Ascending aorta (tissue), 2 donors: ENCODE measurements at places on chromosomes 6 and 20. TPM values are rescaled to one million over a fixed set of nuclear protein-coding genes. Genes with fewer than 3 reads are reported as not detected.
A peak's percentile ranks its signal among the peaks of the same experiment; 100 is the strongest.

Gene OTOR
- not detected for total RNA-seq

Gene OVOL2
- not detected for total RNA-seq

Gene RAET1L
- not detected for total RNA-seq

Gene KIFC1
- not detected for total RNA-seq

Gene LST1
- 21.4 TPM for total RNA-seq

Gene TGM2
- 529 TPM for total RNA-seq

Gene RPP40
- not detected for total RNA-seq

DNA sequence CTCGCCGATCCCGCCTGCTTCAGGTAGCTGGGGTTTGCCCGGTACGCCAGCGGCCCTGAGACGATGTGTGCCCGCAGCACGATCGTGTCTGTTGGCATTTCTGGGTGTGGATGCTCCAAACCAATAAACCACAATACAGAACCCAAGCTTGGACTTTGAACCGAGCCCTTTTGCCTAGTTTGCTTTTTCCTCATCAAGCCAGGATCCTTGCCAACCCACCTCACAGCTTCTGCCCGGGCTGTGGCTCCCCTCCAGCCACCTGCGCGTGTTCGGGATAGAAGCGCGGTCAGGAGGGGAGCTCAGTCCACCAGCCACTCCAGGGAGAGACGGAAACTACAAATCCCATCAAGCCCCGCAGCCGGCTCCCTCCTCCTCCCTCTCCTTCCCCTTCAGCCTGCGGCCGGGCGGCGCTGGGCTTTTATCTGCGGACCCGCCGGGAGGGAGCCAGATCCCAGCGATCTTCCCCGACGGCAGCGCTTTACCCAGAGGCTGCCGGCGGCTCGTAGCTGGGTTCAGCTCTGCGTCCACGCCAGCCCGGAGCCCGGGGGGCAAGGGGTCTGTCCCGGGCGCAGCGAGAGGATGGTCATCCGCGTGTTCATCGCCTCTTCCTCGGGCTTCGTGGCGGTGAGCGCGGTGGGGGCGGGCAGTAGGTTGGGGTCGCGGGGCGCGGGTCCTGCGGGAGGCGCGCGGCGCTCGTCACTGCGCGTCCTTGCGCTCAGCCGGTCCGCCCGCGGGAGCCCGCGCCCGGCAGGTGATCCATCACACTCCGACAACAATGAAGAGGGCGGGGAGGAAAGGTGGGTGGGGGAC lies at the start of gene SH3BGRL2:
Gene SH3BGRL2, plus strand, starts transcription at position 447 of the 810 bp plus-strand sequence. Its CDS starts 133 bp downstream, at position 580.
- peak; percentile 77 for DNase-seq

DNA sequence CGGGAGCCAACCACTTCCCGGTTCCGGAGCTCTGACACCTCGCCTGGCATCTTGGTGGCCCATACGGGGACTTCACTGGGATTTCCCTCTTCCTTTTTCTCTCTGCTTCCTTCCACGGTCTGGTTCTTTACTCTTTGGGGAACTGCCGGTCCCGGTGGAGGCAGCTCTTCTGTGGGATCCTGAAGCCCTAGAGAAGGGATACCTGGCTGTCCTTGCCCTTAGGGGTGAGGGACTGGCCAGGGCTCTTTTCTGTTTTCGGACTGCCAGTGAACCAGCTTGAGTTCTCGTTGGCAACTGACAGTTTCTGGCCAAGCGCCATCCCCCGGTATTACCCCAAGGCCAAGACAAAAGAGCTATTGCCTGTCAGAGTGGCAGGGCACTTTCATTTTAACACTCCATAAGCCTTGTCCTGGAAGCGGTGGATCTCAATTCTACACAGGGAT lies 880 bp upstream of the CPXM1 start:
- no peak for DNase-seq

DNA sequence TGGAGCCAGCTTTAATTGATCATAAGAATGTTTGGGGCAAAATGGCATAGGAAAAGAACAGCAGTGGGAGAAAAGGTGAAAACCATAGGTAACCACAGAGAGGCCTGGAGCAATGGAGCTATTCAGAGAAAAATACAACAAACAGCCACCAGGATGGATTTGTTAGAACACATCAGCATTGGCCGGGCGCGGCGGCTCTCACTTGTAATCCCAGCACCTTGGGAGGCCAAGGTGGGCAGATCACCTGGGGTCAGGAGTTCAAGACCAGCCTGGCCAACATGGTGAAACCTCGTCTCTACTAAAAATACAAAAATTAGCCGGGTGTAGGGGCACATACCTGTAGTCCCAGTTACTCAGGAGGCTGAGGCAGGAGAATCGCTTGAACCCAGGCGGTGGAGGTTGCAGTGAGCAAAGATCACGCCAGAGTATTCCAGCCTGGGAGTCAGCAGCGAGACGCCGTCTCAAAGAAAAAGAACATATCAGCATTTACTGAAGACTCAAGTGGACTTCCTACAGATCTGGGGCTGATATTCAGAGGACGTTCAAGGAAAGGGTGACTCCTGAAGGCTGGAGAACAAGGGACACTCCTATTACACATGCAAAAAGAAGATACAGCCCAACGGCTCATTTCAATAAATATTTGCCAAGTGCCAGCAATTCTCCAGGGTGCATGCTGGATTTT lies 20.2 kb downstream of the SNHG17 start:
- no peak for DNase-seq

DNA sequence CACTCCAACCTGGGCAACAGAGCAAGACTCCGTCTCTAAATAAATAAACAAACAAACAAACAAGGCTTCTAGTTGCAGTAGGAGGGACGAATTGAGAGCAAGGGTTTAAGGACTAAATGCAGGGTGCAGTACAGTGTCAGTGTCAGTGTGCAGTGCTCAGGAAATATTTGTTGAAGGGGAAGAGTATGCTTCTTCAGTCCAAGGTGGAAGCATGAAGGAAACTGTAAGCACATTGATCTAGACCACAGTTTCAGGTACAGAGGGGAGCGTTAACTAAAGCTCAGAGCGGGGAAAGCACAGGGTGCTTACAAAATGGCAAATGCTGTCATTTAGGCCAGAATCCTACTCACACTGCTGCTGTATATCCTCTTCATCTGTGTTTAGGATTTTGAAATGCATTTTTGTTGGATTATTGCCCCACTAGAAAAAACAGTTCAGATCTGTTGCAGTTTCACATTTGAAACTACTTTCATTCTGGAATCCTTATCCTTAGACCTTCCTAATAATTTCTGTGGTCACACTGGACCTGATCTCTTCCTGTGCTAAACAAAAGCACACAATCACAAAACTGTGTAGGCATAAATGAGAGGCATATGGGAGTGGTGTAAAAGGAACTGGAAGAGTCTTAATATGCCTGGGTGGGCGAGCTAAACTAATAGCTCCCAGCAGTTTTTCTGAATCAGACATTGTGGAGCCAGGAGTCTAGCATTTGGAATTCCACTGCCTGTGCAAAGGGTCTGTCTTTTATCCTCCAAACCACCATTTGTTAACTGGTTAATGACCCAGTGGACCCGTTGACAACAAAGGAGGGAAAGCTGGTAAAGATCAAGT lies 41.4 kb downstream of the CBFA2T2 start:
- no peak for DNase-seq

DNA sequence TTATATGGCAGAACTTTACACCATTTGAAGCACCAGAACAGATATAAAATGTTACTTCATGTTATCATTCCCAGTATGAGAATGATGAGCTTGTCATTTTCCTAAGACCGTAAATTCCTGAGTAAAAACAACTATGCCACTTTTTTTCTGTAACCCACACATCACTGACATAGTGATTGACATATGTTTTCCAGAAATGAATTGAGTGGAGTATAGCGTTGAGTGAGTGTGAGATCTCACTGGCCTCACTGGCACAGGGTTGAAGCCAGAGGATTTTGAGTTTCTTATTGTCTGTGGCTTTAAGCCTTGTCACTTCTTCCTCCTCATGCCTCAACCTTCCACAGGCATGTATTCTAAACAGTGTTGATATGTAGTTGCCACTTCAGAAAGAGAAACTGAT lies 62.3 kb downstream of the PDE7B start:
- no peak for DNase-seq

GRCh38 chr6:148959008-148959407 lies 212.2 kb downstream of the UST start:
- no peak for DNase-seq

- DNase-seq, result no peak
These were observed 73.9 kb downstream of the DHX35 start for GRCh38 chr20:39036011-39036410.

DNA sequence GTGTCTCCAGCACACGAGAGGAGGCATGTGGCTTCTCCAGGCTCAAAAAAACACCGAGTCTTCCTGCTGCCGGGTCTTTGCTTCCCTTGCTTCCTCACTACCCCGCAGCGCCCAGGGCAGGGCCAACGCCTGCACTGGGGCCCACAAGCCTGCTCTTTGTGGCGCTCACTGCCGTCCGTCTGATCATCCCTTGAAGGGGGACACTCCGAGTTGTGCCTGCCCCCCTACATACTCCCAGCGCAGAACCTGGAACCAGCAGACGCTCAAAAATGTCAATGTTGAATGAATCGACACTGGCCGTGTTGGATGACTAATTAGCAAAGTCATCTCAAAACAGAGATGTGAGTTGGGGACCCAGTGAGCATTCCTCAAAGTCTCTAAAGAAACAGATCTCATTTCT lies 8.1 kb upstream of the ARFGAP1 start:
- DNase-seq, result no peak

- DNase-seq, result no peak
These were observed 49.6 kb downstream of the PTCHD4 start for GRCh38 chr6:48061265-48061990.

- DNase-seq, result no peak
These were observed 49.9 kb upstream of the TAGAP start for GRCh38 chr6:159094444-159095252.

DNA sequence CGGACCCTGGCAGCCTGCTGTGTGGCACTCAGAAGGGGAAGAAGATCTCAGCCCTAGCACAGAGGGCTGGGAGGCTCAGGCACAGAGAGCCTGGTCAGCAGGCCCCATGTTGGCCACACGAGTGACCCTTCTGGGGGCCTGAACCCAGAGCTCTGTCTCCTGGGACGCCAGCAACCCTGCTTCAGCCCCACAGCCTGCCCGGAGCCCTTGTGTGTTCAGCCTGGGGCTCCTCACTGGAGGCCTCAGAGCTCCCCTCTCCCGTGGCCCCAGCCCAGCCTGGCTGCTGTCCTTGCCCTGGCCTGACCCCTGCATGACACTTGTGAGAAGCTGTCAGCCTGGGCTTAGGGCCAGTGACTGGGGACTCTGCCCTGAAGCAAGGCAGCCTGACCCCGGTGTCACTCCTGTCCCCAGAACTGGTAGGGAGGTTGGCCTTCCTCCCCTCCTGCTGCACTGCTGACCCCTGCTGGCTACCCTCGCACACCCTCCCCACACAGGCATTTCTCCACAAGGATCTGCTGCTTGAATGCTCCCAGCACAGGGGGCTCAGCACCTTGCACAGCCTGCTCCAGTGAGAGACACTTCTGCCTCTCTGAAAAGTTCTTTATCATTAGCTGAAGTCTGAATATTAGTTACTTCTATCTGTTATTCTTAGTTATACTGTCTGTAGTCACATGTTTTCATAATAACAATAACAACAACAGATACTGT lies 15.4 kb upstream of the IP6K3 start:
- DNase-seq, result no peak

DNA sequence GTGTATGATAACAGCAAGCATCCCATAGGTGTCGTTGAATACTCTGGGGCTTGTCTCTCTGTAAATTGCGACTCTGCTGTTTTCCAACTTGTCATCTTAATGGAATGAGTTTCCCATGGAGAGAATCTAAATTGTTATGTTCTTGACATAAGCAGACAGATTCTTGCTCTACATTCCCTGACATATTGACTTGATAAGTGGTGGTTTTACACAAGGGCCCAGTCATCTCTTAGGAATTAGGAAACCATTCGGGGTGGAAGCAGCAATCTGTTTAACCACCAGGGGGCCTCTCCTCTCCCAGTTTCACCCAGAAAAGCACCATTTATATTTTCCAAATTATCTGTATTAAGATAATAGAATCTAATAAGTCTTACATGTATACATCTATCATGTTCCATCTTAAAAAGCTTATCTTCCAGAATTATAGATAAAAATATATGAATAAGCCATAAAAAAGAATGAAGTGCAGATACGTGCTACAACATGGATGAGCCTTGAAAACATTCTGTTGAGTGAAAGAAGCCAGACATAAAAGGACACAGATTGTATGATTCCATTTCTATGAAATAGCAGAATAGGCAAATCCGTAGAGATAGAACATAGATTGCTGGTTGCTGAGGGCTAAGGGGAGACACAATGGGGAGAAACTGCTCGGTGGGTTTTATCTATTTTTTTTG lies 23.1 kb upstream of the MROH8 start:
- DNase-seq, result no peak

DNA sequence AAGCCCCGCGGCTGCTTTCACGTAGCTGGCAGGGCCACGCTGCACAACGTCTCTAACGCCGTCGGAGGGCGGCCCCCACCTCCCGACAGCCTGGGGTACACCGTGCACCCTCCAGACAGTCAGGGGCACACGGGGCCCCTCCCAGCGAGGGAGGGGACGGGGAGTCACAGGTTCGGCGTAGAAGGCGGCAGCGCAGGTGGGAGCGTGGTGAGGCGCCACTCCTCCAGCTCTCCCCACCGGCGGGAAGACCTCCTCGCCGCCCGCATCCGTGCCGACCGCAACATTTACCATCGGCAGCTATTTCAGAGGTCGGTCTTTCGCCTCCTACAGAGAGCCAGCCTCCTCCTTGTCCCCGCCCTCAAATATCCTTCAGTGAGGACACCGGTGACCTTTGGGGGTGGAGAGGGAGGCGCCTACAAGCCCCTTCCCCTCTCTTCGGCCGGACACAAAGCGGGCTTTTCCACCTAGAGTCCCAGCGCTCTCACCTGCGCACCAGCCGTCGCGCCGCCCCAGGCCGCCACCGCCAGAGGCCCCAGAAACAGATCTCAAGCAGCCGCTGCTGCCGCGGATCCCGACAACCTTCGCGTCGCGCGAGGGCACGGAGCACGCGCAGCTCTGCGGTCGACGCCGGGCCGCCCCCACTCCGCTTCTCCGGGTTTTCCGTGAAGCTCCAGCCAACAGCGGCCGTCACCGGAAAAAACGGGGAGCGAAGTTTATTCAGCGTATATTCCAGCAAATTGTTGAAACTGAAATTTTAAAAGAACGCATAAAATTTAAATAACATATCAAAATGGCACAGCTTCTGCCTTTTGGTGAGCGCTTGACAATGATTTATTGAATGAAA lies at the start of gene MKKS:
Gene MKKS, minus strand, starts transcription at position 600 of the 844 bp plus-strand sequence. CDS start 20,708 bp downstream, outside the sequence.
- DNase-seq, result peak; percentile 94

GRCh38 chr6:116564921-116565872 lies 6.1 kb upstream of the RWDD1 start:
- no peak for DNase-seq

- peak; percentile 69 for DNase-seq
These were observed 1.1 kb downstream of the RNASET2 start for GRCh38 chr6:166955121-166955864.

DNA sequence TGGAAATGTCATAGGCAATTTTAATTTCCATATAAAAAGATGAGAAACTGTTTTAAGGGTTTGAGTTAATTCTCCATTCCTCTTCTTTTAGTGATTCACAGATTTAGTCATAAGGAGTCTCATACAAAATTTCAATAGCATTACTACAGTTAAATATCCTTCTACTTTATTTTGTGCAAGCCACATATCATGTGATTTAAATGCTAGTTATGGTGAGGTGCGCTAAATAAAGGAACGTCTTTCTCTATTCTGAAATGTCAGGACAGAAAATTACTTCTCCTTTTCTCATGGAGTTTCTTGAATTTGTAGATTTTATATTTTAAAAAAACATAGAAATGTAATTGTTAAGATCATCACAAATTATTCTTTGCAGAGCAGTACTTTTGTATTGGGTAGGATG lies 50.0 kb upstream of the SUPT3H start:
- no peak for DNase-seq

- no peak for DNase-seq
These were observed 81.9 kb downstream of the NCOA3 start for GRCh38 chr20:47583551-47583950.
